ENCODE measurements at places on chromosomes 2 and 18.

- no peak overlapping the region for H3K27ac ChIP-seq
- H3K4me3 ChIP-seq = no peak overlapping the region
- H3K27me3 ChIP-seq = no peaks in the 10 kb centered on the region
- H3K36me3 ChIP-seq = peaks cover 46% of the 10 kb centered on the region
- DNase-seq = no peak
These were observed 305.9 kb upstream of the CCDC68 start for GRCh38 chr18:55265130-55265675.

- no peak overlapping the region for H3K27ac ChIP-seq
- DNase-seq = no peak
- peaks cover 24% of the 10 kb centered on the region for H3K36me3 ChIP-seq
- no peak overlapping the region for H3K4me3 ChIP-seq
- H3K27me3 ChIP-seq = no peaks in the 10 kb centered on the region
These were observed 41.8 kb downstream of the GLS start for GRCh38 chr2:190922376-190922775.

DNA sequence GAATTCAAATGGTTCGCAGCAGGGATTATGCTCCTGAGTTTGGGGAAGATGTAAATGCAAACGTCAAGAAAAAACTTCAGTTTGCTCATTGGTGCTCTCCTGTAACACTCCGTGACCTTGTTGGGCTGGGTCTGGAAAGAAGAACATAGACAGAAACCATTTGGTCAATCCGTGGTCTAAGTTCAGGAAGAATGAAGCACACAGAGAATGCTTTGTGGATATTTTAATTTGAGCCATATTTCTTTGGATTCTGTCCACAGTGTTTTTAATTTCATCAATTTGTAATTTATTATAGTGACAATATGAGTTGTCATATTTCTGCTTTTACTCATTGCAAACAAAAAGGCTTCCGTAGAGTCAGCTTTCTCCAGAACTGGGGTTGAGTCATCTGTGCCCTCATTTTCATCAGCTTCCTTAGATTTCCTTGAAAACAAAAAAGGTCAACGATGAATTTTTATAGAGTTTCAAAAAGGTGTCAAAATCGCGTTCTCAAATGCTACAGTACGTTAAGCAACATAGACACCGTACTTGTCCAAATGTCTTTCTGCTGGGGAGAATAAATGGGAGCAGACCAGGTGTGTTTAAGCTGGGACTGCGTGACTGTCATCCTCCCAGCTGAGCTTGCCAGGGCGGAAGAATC, 606.4 kb downstream of the RNF144A start:
- H3K27me3 ChIP-seq = no peaks in the 10 kb centered on the region
- no peak overlapping the region for H3K27ac ChIP-seq
- peaks cover under 1% of the 10 kb centered on the region for H3K36me3 ChIP-seq
- H3K4me1 ChIP-seq = 0 out of 2 replicates have a peak, but pooled peaks cover 3% of the 10 kb centered on the region

DNA sequence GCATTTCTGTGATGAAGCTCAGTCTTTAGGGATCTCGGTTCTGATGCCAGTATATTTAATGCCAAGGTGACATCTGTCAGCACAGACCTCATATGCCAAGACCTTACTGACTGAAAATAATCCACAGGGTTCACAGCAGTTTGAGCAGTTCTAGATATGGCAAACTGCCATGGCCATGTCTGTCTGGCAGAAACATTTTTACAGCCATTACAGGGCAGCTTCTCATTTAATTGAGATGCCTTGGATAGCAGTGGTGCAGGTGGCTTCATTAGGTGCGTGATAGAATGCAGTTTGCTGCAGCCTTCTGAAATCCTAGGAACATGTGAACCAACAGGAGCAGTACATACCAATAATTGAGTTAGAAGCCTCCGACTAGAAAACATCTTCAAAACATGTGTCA, 510.6 kb downstream of the XIRP2 start:
- H3K27me3 ChIP-seq = no peaks in the 10 kb centered on the region
- H3K27ac ChIP-seq = no peak overlapping the region
- peaks cover 4% of the 10 kb centered on the region for H3K4me1 ChIP-seq
- no peak overlapping the region for H3K4me3 ChIP-seq
- no peak for DNase-seq

- no peak overlapping the region for H3K4me3 ChIP-seq
- no peaks in the 10 kb centered on the region for H3K36me3 ChIP-seq
- no peak overlapping the region for H3K27ac ChIP-seq
- no peak for DNase-seq
- H3K4me1 ChIP-seq = no peaks in the 10 kb centered on the region
These were observed 244.4 kb upstream of the REV1 start for GRCh38 chr2:99734236-99734635.

- no peak for DNase-seq
- H3K36me3 ChIP-seq = peaks cover 7% of the 10 kb centered on the region
- no peaks in the 10 kb centered on the region for H3K4me1 ChIP-seq
- H3K4me3 ChIP-seq = no peak overlapping the region
- H3K27me3 ChIP-seq = no peaks in the 10 kb centered on the region
- H3K27ac ChIP-seq = no peak overlapping the region
These were observed 7.3 kb downstream of the COQ10B start for GRCh38 chr2:197460649-197461048.

GRCh38 chr2:104025295-104025694, 828.6 kb upstream of the POU3F3 start:
- no peaks in the 10 kb centered on the region for H3K36me3 ChIP-seq
- no peak overlapping the region for H3K27ac ChIP-seq
- H3K27me3 ChIP-seq = no peaks in the 10 kb centered on the region
- DNase-seq = no peak
- H3K4me3 ChIP-seq = no peak overlapping the region

GRCh38 chr18:44111337-44111736, 569.4 kb upstream of the SETBP1 start:
- H3K27me3 ChIP-seq = no peaks in the 10 kb centered on the region
- H3K36me3 ChIP-seq = no peaks in the 10 kb centered on the region
- no peaks in the 10 kb centered on the region for H3K4me1 ChIP-seq
- DNase-seq = no peak

Data from H9 (cell line).